ENCODE measurements at places on chromosomes 6 and 20. TPM values are rescaled to one million over a fixed set of nuclear protein-coding genes. Genes with fewer than 3 reads are reported as not detected.

Gene KCNB1
- total RNA-seq, result 1.2 TPM

Gene TFAP2C
- total RNA-seq, result 1.4 TPM

Gene LY6G6C
- total RNA-seq, result not detected

Gene KCNQ5
- 0.50 TPM for total RNA-seq

Gene OLIG3
- total RNA-seq, result not detected

Gene PRRT1
- 2.4 TPM for total RNA-seq

Gene EDN3
- total RNA-seq, result 0.19 TPM

DNA sequence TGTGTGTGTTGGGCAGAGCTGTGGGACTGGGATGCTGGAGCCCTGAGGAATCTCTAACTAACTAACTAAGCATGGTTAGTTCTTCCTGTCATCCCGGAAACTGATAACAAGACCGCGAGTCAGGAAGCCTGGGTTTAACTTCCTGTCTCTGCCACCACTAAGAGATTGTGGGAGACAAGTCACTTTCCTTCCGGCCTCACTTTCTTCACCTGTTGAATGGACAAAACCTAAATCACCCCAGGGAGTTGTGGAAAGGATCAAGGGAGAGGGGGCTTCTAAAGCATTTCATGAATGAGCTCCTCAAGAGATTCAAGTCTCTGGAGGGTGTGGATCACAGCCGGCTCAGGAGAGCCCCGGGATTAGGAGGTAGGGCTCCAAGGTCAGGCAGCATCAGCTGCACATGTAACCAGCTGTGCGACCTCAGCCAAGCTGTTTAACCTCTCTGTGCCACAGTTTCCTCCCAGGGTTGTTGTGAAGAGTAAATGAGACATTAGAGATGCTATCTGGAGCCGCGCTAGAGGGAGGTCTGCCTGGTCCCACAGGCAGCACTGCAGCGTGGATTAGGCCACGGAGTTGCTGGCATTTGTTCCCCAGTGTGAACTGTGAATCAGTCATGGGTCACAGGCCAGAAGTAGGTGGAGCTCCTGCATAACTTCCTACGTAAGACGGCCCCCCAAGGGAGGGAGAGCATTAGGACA, 105.1 kb downstream of the TOX2 start:
- DNase-seq, result no peak

DNA sequence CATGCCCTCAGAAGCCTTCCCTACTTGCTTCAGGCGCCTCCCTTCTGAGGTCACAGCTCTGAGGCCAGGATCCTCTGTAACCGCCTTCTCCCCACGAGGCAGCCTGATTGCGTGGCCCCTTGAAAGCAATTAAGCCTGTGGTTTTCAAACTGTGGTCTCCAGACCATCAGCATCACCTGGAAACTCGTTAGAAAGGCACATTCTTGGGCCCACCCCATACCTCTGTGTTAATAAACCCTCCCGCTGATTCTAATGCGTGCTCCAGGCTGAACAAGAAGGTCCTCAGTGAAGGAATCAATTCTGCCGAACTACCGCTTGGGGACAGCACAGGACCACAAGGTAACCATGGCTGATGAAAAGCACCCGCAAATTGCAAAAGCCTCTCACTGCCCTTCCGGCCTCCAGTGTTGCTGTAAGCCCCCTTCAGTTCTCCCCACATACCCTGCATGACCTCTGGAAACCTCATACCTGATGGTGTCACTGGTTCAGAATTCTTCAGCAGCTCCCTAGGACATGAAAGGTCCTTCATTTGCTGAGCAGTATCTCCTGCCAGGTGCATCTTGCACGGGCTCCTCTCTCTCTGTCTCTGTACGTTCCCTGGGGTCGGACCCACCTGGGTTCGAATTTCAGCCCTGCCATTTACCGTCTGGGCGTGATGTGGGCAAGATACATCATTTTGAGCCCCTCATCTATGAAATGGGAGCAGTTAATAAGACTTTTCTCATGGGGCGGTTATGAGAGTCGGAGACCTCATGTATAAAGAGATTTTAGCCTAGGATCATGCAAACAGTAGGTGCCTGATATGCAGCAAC, 93.3 kb upstream of the RNF24 start:
- DNase-seq, result no peak

DNA sequence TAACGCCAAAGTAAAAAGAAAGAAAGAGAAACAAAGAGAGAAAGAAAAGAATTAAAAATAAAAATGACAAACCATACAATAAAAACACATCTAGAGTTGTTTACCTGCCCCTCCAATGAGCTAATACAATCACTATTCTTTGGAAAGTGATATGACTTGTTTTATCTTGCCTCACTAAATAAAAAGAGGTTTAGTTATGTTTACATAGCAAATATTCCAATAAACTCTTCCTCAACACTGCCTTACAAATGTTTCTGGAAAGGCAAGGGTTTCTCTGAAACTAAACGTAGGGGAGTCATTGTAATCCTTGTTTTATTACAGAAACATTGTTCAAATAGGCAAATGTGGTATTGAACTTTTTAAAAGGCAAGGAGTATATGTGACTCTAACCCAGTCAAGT, 396.2 kb downstream of the EPM2A start:
- DNase-seq, result no peak

DNA sequence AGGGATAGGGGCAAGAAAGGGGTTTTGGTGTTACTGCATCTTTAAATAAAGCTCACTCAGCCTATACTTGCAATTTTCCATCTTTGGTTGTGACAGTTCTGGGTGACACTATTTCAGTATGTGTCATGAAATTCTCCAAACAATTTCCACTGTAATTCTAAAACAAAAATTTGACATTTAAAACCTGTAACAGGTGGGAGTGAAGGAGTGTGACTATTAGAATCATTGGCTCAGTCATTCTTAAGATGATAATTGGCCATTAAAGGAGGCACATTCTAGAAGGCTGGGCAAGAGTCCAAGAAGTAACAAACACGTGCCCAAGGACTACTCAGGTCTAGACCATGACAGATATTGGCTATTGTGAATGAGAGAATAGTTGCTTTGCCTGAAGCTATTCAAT, 153.3 kb upstream of the ARG1 start:
- DNase-seq, result no peak

- no peak for DNase-seq
Observed at GRCh38 chr20:13430346-13431002, 208.3 kb downstream of the TASP1 start.

GRCh38 chr20:58374906-58375758, 13.9 kb upstream of the VAPB start:
- DNase-seq, result no peak

DNA sequence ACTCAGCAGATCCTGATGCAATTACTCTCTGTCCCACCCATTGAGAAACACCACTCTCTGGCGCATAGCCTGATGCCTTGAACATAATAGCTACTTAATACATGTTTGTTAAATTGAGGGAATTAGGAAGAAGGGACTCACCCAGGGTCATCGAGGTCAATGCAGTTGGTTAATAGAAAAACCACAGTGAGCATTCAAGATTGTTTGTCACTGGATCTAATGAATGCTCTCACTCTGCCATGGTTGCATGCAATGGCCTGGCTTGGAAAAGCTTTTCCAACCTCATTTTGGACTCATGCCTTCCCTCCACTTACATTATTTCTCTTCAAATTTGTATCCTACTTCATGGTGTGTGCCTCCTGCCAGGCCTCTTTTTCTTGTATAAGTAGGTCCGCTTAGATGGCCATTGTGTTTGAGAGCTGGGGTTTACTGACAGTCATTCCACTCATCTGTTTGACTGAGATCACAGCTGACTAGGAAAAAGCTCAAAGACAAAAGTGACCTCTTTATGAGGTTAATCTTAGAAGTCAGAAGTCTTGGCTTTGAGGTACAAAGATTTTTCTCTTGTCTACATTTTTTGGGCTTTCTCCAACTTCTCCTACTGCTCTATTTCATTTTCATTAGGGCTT, 154.8 kb upstream of the RAB32 start:
- no peak for DNase-seq

DNA sequence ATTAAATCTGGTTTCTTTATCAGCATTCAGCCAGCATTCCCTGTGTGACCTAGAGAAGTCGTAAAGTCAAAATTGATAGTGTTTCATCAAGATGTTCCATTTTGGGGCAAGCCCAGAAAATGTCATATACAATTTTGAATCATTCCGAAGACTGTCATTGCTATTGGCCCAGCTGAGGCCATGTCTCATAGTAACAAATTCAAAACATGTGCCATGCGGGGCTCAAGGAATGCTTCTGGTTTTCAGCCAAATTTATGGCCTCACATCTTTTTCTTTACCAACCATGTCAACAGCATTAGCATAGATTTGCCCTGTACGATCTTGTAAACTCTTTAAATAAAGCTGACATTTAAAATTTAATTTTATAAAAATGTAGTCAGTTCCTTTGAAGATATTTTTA, 314.7 kb downstream of the PAX1 start:
- no peak for DNase-seq

- no peak for DNase-seq
Observed at GRCh38 chr6:89372506-89372901, 20.0 kb upstream of the UBE2J1 start.

DNA sequence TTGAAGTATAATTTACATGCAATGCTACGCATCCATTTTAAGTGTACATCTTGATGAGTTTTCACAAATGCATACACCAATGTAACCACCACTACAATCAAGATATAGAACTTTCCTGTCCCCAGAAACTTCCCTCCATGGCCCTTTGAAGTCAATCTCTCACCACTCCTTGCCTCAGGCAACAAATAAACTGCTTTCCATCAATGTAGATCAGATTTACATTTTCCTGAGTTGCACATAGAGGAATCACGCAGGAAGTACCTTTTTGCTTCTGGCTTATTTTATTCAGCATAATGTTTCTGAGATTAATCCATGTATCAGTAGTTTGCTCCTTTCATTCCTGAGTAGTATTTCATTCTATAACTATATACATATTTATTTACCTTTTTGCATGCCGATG, 59.6 kb upstream of the NNAT start:
- DNase-seq, result no peak

DNA sequence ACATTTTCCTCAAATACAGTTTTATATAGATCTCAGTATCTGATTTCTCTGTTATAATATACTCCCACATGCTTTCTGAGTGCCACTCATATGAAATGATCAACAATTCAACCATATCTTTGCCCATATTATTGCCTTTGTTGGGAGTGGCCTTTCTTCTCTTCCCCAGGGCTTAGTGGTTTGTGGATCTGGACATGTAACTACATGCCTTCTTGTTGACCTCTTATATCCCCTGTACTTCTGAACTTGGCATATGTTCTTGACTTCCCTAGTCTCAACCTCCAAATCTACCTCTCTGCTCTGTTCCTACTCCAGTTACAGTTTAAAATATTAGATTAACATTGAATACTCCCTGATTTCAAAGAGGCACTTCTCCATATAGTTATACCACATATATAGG, 34.3 kb upstream of the PRIM2 start:
- DNase-seq, result no peak

DNA sequence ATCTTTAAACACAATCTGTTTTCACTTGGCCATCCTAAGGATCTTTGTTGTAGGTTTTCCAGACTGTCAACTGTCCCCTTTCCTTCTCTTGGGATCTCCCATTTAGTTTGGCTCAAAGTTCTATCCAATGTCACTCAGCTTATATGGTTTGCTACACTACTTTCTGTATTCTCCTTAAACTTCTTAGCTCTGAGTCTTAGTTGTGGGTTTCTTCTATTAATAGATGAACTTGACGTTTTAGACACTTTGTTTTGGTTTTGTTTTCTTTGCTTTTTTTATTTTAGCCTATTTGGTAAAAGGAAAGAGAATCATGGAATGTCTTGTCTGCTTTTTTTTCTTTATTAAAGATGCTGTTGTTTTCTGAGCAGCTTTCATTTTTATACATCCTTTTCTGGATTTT, 11.4 kb downstream of the RMND1 start:
- no peak for DNase-seq

DNA sequence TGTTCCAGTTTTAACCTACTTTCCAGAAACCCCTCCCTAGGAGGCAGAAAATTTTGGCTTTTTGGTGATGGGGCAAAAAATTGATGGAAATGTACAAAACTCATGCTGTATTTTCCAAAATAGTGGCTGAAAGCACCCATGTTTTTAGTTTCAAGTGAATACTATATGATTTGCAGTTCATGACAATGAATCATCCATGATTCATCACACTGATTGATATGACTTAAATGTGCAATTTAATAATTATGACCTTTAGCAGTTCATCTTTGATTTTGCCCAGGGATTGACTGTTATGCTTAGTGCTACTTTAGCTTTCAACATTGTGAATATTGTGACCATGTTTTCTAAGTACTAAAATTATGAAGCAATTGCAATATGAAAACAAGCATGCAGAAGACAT, 478.7 kb downstream of the HTR1B start:
- no peak for DNase-seq

DNA sequence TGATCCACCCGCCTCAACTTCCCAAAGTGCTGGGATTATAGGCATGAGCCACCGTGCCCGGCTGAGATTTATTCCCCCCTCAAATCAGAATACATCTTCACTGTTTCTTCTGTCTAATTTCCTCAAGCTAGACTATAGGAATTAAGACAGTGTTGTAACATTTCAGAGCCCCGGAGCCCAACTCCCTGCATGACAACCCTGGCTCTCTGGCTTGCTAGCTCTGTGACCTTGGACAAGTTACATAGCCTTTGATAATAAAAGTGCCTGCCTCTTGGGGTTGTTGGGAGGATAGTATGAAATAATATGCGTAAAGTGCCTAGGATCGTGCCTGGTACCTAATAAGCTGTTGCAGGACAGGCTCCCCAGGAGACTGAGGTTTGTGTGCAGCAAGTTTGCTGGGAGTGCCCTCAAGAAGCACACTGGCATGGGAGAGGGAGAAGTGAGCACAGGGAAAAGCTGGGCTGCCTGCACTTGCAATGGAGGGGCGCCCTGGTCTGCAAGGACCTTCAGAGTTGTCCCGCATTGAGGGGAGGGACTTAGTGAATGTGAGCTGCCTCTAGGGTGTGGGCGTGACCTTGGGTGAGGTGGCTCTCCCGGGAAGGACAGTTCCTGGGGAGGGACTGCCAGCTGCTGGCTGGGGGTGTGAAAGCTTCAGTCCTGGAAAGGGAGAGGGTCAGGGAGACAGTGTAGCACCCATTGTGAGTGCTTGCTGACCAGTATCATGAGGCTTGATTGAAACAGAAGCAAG, 43.4 kb downstream of the TAF8 start:
- DNase-seq, result no peak

DNA sequence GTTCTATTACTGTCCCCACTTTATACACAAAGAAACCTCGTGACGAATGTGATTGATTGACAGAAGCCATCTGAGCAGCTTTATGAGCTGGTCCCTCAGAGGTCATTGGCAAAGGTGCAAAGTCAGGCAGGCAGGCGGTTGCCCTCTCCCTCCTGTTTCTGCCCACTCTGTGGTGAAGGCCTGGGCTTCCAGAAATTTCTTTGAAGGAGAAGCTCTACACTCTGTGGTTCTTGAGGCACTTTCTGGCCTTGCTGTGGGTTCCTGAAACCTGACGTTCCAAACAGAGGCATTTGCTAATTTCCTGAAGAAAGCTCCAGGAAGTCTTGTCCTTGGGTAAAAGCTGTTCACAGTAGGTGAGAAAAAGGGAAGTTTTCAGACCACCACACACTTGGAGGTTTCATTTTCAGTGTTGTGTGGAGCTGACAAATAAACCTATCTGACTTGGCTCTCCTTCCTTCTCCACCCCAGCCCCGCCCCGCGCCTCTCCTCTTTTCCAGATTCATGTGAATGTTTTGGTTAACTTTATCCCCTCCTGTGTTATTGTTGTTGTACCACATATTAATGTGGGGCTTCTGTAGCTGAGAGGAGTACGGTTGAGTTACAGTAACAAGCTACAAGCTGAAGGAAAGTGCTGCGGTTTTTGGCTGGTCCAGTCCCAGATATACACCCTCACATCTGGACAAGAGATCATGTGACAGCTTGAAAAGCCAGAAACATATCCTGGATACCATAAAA, 274.1 kb downstream of the CLIC5 start:
- DNase-seq, result no peak
